Neural crest cell (in vitro differentiated cells): ENCODE measurements at places on chromosomes 5 and 9. TPM values are rescaled to one million over a fixed set of nuclear protein-coding genes. Genes with fewer than 3 reads are reported as not detected.

DNA sequence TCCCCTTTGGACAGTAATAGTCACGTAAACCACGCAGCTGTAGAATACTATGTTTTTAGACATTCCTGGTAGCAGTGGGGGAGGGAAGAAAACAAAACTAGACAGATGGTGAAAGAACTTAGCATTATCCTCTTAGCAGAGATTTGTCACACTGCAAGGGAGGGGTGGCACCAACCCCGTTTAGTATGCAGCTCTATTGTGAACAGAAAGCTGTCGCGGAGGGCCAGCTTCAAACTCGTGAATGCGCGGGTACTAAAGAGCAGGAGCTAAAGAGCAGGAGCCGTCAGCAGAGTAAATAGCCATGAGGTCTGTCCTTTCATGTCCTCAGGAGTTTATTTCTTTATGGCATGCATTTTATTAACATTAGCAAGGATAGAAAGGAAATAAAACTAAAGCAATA lies 141.9 kb upstream of the SLC12A2 start:
- DNase-seq, result peak; percentile 33

- no peak for DNase-seq
Observed at GRCh38 chr9:94909250-94909894, 182.9 kb downstream of the AOPEP start.

- DNase-seq, result no peak
Observed at GRCh38 chr5:18744441-18744840, 1110.2 kb downstream of the TAF11L14 start.

GRCh38 chr5:54049963-54050362 lies 260.4 kb downstream of the ARL15 start:
- no peak for DNase-seq

DNA sequence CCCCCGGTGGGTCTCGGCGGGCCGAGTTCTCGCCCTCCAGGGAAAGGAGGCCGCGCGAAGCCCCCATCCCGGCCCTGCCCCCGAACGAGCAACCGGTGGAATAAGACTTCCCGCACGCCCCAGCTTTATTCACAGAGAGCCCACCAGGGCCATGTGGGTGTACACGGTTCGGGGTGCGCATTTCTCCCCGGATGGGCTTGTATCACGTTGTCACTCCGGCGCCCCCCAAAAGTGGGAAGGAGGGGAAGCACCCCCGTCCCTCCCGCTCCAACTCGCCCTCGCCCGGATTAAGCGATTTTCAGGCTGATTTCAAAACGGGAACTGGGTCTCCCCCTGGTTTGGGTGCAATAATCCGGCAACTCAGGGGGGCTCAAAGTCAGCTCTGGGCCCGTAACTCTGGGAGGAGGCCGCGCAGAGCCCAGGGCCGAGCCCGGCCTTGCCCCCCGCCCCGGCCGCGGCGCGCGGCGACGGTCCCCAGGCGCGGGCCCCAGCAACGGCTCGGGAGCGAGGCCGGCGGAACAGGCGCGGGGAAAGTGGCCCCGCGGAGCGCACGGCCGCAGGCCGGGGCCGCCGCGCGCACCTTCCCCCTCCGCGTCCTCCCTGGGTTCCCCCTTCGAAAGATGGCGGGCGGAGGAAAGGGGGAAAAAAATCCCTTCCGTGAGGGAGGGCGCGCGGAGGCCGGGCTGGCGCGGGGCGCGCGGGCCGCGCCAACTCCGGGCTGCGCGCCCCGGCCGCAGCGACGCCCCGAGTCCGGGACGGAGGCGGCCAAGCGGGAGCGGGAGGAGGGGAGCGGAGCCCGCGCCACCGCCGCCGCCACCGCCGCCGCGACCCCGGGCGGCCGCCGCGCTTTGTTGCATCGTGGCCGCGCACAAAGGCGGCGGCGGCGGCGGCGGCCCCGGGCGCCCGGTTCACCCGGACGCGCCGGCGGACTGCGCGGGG lies 644 bp downstream of the BRD3 start:
- DNase-seq, result peak; percentile 34

DNA sequence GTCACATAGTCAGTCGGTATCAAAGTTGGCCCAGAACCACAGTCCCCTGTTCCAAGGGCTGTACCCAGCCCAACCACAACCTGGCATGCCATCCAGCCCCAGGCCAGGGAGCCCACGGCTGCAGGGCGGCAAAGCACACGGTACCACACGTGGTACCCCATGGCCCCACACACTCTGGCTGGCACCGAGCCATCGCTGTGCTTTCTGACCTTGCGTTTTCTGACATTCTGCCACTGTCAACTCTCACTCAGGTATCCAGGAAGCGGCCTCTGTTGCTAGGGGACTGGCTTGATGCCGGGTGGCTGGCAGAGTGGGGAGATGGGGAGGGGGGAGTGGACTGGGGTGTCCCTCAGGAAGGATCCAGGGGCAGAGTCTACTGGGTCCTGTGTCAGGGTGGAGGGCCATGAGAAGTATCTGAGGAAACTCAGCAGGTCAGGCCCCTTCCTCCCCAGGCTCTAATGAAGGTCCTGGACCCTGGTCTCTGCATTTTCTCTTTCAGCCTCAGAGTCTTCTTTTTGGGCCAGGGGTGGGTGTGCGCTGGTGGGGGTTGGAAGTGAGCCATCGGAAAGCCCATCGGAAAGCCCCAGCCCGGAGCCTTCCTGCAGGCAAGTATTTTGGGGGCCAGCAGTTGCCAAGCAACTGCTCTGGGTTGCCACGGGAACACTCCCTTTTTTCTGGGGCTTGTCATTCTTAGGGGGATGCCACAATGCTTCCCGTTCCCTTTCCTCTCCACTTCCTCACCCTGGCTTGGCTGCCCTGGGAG lies 21.0 kb upstream of the RALGDS start:
- no peak for DNase-seq

DNA sequence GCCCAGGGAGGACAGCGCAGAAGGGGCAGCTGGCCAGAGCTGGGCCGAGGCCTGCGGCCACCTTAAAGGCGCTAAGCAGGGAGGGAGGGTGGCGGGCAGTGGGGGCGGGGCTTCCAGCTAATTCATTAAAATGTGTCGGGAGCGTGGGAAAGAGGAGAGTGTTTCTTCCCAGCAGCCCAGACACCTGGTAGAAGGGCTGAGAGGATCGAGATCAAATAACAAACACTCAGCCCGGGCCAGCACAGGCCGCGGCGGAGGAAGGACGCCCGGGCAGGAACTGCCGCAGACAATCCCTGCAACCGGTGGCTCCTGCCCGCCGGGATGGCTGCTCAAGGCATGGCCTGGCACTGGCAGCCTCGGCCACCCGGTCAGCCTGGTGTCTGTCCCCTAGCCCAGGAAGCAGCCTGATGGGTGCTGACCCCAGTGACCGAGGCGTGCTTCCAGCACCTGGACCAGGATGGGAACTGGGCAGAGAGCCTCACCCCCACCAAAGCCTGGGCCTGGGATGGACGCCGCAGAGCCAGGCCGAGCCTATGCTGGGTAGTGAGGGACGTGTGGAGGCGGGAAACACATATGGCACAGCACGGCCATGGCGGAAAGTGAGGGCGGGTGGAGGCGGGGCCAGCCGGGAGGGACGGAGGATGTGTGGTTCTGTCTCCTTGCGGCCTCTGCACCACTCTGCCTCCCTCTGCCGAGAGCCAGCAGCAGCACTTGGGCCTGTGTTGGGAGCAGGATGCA lies 3.2 kb upstream of the NRARP start:
- DNase-seq, result no peak

- no peak for DNase-seq
Observed at GRCh38 chr5:77449277-77449676, 42.8 kb downstream of the WDR41 start.

- no peak for DNase-seq
Observed at GRCh38 chr5:5783021-5783420, 360.5 kb downstream of the ICE1 start.

DNA sequence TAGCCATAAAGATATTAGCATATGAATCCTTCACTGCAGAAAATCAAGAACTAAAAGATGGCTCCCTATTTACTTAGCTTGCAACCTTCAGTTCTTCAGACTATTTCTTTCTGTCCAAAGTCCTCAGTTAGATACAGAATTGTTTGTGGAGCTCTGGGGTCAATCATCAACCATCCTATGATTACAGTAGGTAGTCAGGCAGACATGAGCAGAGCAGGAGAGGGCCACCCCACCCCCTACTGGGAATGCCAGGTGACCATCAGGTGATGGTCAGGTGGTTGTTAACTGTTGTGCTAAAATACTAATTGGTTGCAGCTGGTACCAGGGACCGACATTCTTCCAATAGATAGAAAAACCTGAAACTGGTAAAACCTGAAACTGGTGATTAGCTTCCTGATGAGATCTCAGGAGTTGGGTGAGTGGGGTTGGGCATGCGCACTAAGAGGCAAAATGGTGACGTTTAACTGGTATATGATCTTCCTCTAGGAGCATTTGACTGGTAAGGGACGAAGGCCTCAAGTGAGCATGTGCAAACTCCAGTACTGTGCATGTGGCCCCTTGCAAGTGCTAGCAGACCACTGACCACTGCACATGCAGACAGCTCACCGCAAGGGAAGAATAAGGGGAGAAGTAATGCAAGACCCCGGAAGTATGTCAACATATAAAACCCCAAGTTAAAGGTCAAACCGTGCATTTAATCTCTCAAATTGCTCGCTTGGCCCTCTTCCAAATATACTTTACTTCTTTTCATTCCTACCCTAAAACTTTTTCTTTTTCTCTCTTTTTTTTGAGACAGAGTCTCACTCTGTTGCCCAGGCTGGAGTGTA lies 13.6 kb downstream of the C9orf57 start:
- DNase-seq, result no peak

DNA sequence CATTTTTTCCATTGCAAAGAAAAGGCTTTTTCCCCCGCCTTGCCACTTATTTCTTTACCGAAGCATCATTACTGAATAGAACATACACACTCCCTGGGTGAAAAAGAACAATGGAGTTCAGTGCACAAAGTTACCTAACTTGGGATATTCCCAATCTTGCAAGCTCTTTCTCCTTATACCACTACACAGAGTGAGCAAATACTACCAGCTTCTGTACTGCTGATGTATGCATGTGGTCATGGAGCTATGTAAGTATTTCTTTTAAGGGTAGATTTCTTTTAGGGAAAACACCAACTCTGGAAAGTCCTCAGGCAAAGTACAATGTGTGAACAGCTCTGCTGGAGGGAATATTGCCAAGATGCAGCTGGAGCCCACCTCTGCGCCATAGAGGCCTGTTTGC lies 81.1 kb downstream of the AOPEP start:
- no peak for DNase-seq

DNA sequence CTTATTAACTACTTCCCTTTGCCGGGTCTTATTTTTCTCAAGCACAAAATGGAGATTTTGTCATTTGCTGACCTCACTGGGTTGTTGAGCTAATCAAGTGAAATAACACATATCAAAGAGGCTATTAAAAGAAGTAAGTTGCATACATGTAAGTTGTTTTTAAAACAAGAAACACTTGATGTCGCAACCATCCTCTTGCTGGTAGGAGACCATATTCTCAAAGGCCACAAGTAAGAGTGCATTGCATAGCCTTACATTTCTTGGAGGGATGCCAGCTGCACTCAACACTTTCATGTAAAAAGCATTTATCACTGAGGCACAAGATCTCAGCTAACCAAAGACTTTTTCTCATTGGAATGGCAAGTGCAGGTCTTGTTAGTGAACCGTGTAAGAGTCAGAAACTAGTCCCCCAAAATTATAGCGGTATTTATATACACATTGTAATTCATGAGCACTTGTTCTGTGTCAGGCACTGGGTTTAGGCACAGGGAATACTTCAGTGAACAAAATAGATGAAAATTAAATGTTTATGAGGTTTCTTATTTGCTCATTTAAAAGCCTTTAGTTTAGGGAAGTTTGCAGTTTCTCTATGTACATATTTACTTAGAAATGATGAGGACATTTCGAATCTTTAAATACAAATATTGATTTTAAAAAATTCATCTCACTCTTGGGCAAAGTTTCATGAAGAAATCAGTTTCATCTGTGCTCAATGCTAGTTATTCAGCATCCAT lies 72.0 kb downstream of the ZFAND5 start:
- no peak for DNase-seq

GRCh38 chr9:114169952-114170770 lies 14.8 kb downstream of the COL27A1 start:
- no peak for DNase-seq

DNA sequence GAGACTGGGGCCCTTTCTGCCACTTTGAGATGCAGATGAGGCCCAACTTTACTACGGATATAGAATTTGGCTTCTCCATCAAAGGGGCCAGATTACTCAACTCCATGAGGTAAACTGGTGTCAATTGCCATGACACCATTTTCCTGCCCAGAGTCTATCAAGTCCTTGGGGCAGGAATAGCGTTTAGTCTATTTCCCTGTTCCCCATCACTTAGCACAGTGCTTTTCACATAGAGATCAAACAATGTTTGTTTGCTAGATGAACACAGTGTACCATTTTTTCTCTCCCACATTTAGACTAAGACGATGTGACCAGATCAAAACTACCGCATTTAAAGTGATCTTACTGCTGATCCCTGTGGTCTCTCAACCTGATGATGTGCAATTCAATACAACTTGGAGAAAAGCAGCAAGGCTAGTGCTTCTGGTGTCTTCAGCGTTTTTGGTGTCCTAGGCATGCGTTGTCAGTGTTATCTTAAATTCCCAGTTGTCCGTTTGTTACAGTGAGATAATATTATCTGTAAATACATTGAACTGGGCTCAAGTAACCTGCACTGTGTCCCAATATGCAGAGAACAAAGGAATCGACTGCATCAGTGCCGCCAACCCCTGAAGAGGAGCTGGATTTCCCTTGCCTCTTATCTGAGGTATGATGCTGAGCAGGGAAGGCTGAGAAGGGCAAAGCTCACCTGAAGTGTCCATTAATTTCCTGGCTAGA lies 446.2 kb downstream of the PLK2 start:
- no peak for DNase-seq

GRCh38 chr5:175246242-175246888 lies 197.6 kb downstream of the DRD1 start:
- DNase-seq, result no peak

DNA sequence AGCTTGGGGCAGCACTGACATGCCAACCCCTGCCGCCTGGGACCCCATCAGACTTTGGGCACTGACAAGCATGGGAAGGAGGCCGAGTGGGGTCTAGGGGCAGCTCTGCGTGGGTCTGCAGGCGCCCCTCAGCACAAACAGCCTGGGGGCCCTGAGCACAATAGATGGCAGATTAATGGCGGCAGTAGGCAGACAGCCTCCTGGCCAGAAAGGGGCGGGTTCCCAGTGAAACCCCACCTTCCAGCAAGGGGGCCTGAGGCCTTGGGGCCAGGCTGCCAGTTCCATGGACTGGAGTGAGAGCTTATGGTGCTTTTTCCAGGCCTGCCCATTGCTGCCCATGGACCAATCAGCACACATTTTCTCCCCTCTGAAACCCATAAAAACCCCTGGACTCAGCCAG lies 2031.2 kb downstream of the EFNA5 start:
- no peak for DNase-seq

Gene SPEF2
- total RNA-seq, result 6.9 and 7.5 TPM in 2 replicates

Gene ITK
- total RNA-seq, result not detected in 2 replicates

Gene SLC45A2
- 0.36 and 1.3 TPM in 2 replicates for total RNA-seq

Gene LCN10
- not detected in 2 replicates for total RNA-seq

Gene PCDHGA2
- 0.32 and 0.54 TPM in 2 replicates for total RNA-seq

Gene MARCOL
- not detected in 2 replicates for total RNA-seq

Gene RGS7BP
- total RNA-seq, result 0.39 and 0.56 TPM in 2 replicates

Gene HMHB1
- total RNA-seq, result not detected in 2 replicates

Gene CCL27
- total RNA-seq, result 0.86 TPM in 1 of 2 replicates, not detected in the other

Gene PTGS1
- total RNA-seq, result 0.16 and 0.37 TPM in 2 replicates
